ENCODE measurements at places on chromosomes 1 and 21.

DNA sequence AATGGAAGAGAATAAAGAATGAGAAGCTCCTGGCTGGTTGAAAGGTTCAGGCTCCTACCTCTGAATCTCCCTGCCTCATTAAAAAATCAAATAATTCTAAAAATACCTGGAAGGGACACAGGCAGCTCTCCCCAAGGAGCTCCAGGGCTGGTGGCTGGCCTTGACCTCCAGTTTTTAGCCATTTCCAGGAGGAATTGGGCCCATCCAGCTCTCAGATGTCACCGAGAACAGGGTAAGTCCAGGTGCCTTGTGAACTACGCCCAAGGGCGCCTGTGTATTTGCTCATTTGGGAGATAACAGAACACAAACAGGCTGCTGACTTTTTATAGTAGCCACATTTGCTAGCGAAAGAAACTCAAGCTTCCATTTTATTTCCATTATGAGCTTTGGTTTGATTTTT is 321.0 kb upstream of the C1orf174 start:
- no peak for DNase-seq

DNA sequence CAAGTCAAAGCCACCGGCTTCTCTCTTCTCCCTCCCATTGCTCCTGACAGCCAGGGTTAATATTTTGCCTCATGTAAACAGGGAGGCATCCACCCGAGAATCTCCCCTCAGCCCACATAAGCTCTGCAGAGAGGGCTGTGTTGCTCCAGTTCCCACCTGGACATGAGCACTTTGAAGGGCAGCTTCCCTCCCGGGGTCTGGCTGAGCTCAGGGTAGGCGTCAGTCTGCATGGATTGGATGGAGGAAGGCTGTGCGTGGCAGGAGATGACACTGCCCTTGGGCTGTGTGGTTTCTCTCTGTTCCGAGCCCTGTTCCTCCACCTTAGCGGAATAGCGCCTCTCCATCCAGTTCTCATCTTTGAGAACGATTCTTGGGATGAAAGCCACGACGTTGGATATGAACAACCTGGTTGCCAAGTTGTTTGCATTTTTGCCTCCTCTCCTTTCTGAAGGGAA is 53.7 kb upstream of the ETS2 start:
- DNase-seq: no peak

GRCh38 chr1:222384531-222384930 is 163.4 kb downstream of the HHIPL2 start:
- no peak for DNase-seq

- no peak for DNase-seq
These were observed 44.2 kb upstream of the MTR start for GRCh38 chr1:236750928-236751327.

- DNase-seq: no peak
These were observed 17.3 kb downstream of the SLC1A7 start for GRCh38 chr1:53125122-53125521.

GRCh38 chr1:87334351-87335174 is 5.9 kb downstream of the LMO4 start:
- DNase-seq: no peak

- no peak for DNase-seq
These were observed 99.4 kb downstream of the TSEN15 start for GRCh38 chr1:184150776-184151531.

- DNase-seq: peak; percentile 46
These were observed at the start of gene VANGL1 for GRCh38 chr1:115641762-115642167. Gene VANGL1, plus strand, starts transcription at chr1:115641970. Its CDS starts 9,444 bp downstream, at chr1:115651414.

- DNase-seq: peak; percentile 98
These were observed at the start of gene CDC42 for GRCh38 chr1:22052115-22053016. Gene CDC42, plus strand, starts transcription at chr1:22052709. Its CDS starts 25,770 bp downstream, at chr1:22078479.

GRCh38 chr1:78760858-78761257 is 111.2 kb downstream of the IFI44 start:
- DNase-seq: no peak

DNA sequence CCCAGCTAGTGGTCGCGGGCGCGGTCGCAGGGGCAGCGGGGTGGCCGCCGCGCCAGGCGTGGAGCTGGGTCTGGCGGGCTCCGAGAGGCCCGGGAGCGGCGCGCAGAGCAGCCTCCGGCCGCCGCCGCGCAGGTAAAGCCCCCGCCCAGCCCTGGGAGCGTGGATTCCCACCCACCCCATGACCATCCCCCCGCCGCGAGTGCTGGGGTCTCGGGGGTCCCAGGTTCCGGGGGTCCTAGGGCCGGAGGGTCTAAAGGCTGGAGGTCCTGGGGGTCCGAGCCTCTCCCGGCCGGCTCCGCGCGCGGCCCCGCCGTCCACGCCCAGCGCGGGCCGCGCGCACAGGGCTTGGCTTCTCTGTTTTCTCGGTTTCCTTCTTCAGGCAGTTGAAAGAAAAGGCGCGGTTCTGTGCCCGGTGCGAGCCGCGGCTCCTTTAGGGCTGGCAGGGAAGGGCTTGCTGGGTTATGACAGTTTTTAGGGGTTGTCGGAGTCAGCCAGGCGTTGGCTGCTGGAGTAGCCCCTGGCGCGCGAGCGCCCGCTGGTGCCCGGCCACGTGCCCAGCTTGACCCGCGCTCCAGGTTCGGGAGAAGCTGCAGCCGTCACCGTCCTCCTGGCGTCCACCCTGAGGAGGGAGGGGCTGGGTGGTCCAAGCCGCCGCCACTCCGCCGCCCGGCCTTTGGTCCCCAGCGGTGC is 359 bp downstream of the LRRC3 start:
- peak; percentile 54 for DNase-seq

- DNase-seq: no peak
These were observed 3.9 kb upstream of the MEF2D start for GRCh38 chr1:156504438-156504813.

- peak; percentile 15 for DNase-seq
These were observed 33.7 kb downstream of the CTTNBP2NL start for GRCh38 chr1:112429749-112430148.

DNA sequence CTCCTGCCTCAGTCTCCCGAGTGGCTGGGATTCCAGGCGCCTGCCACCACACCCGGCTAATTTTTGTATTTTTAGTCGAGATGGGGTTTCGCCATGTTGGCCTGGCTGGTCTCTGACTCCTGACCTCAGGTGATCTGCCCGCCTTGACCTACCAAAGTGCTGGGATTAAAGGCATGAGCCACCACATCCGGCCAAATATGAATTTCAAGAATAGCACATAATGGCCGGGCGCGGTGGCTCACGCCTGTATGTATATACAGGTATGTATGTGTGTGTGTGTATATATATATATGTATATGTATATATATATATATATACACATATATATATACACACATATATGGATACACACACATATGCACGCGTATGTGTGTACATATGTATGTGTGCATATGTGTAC is 95.2 kb downstream of the ZP4 start:
- DNase-seq: no peak

DNA sequence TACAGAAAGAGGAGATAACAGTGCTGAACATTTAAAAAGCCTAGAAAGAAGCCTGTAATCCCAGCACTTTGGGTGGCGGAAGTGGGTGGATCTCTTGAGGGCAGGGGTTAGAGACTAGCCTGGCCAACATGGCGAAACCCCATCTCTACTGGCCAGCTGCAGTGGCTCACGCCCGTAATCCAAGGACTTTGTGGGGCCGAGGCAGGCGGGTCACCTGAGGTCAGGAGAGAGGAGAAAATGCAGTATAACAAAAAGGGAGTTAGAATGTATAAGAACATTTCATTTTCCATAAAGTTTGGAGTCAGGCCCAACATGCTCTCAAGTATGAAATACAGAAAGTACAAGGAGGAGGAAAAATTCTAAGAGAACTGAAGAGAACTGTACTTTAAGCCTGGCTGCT is 134.5 kb downstream of the SMYD3 start:
- no peak for DNase-seq

- DNase-seq: no peak
These were observed 2.6 kb downstream of the FCRL3 start for GRCh38 chr1:157697781-157698569.

DNA sequence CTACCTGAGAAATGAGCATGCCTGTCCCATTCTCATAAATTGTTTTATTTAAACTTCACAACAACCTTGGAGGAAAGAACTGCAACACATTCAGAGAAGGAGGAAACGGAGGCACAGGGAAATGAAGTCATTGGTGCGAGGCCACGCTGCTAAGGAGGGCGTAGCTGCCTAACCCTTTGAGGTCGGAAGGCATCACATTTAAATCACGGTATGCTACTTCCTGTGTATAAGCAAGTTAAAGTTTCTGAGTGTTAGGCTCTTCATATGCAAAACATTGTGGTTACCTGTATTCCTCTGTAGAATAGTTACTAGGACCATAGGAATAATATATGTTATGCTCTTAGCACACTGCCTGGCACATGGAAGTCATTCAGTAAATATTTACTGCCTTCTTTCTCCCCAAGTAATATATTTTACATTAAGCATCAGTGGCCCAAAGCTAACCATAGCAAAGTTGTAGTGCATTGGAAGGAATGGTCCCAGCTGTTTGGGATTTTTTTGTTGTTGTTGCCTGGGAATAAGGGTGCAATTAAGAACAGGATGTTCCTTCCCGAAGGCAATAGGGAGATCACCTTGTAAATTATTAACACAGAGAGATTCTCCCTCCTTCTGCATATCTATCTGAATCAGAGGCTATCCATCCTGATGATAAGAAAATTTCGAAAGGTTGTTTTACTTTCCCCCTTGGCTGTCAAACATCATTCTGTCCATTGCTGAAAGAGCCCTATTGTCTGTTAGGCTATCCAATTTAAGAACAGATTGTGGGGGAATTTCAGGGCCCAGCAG is 192.2 kb upstream of the C8B start:
- DNase-seq: no peak

DNA sequence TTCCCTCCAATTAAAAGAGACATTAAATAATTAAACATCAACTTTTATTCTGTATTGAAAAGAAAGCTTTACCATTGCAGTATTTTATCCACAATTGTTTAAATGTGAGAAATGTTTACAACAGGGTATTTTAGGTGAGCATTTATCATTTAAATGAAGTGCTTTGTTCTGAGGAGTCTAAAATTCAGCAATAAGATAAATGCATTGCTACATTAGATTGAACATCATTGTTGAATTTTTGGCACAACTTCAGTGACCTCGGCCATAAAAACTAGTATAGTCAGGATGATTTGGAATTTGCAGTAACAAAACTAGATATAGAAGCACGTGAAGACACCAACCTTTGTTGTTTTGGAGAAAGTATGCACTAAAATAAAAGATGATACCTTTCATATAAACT is 692.9 kb downstream of the USP25 start:
- DNase-seq: no peak

- DNase-seq: no peak
These were observed 12.0 kb downstream of the CLCC1 start for GRCh38 chr1:108951242-108951641.

- DNase-seq: no peak
These were observed 47.8 kb upstream of the RGS5 start for GRCh38 chr1:163250382-163250974.

DNA sequence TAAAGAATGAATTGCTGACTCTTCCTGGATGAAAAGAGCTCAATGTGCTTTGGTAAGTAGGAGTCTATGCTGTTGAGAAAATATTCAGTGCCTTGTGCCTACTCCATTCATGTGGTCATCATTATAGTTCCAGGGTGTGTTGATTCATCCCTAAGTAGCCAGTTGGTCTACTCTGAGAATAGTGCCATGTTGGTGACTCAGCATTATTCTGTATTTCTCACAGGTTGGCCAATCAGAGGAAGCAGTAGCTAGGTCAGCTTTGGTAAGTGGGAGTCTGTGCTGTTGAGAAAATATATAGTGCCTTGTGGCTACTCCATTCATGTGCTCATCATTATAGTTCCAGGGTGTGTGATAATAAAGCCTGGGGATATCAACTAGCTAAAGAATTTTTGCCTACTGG is 397.3 kb downstream of the AGBL4 start:
- no peak for DNase-seq

- no peak for DNase-seq
These were observed 11.7 kb upstream of the RNF2 start for GRCh38 chr1:185033686-185034085.

DNA sequence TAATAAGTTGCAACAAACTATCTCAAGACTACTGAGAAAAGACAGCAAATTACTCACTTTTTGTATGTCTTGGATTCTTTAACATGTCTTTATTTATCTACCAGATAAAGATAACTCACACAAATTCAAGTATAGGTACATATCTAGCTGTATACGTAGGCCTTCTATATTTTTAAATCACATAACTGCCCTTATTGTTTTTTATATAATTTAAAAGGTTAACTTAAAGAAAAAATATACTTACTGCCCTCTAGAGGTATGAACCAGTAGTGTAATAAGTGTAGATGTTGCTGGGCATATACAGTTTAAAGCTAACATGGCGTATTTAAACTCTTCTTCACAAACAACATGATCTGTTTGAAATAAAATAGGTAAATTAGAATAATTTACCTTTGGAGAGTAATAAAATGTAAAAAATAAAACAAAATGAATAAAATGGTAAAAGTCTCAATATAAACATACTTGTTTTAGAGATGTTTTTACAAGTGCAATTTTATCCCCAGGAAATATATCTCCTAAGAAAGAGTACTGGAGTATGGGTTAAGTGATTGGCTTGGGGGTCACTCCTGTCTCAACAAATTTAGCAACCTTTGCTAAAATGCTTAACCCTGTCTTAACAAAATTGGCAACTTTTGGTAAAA is 235.2 kb downstream of the KCNT2 start:
- DNase-seq: peak; percentile 58

DNA sequence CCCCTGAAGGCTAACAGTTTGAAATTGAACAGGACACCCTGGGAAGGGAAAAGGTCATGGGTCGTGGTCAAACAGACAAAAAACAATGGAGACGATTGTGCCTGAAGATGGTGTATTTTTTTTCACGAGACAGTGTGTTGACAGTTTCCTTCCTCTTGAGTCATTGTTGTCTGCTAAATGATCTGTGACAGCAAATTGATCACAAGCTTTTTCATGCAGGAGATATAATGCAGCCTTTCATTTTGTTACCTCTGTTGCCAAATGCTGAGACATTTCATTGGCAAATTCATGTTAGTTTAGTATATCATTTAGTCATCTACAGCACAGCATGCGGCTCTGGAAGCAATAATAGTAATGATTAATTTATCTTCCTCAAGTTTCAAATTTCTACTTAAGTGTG is 27.7 kb downstream of the UBE2U start:
- DNase-seq: peak; percentile 14

GRCh38 chr1:227790868-227791267 is 24.6 kb upstream of the PRSS38 start:
- DNase-seq: no peak

DNA sequence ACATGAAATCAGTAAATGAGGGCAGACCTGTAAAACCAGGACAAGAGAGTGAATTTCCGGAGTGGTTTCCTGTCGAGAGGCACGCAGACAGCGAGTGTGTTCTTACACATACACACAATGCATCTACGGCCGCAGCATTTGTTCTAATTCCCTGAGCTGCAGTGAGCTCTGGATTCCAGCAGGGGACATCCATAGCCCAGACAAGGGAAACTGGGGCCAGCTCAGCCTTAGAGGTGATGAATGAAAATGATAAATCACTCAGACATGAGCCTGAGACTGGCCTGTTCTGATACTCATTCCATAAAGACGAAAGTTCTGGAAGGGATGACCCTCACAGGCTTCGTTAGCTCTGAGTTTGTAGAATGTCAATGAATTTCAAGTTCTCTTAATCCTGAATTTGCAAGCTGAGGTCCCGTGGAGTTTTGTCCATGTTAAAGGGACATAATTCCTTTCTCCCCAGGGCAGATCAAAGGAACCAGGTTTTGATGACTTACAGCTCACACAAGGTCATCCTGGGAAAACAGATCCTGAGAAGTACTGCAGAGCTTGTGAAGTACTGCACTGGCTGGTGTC is 207.9 kb upstream of the C1orf87 start:
- DNase-seq: peak; percentile 26

Measured in inflammatory macrophage treated with lipopolysaccharide for 4 hours (primary cell).